ENCODE measurements at places on chromosomes 11 and 22.

GRCh38 chr11:117826190-117826570 lies 1.6 kb upstream of the FXYD2 start:
- ATAC-seq: no peak

DNA sequence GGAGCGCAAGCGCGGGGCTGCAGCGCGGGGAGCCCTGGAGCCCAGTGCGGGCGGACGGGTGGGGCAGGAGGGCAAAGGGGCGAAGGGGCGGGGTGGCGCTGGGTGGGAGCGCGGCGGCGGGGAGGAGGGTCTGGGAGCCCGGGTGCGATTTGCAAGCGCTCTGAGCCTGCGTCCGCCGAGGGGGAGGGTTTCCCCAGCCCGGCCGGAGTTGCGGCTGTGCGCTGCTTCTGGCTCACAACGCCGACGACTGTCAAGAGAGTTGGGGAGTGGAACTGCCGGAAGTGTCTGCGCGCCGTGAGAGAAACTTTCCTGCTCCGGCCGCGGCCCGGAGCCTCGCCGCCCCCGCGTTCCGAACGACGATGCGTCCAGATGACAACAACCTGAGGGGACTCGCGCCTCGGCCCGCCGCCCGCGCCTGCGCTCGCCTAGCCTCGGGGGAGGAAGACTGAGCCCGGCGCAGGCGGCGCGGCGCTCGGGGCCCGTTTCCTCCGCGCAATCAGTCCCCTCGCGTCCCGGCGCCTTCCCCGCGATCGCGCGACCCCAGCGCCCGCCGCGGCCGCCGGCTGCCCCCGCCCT lies at the start of gene ARHGAP42:
Gene ARHGAP42, plus strand, starts transcription at position 235 of the 576 bp plus-strand sequence. CDS start 391 bp downstream, outside the sequence.
- ATAC-seq: peak; percentile 61

DNA sequence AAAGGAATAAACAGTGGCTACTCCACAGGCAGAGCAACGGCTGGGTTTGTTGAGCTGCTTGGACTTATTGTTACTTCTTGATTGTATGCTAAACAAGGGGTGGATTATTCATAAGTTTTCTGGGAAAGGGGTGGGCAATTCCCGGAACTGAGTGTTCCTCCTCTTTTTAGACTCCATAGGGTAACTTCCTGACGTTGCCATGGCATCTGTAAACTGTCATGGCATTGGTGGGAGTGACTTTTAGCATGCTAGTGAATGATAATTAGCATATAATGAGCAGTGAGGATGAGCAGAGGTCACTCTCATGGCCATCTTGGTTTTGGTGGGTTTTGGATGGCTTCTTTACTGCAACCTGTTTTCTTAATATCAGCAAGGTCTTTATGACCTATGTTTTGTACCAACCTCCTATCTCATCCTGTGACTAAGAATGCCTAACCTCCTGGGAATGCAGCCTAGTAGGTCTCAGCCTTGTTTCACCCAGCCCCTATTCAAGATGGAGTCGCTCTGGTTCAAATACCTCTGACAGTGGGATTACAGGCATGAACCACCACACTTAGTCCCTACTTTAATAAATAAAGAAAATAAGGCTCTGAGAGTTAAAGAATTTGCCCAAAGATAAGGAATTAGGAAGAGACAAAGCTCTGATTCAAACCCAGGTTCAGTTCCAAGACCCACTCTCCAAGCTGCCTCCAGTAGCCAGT lies 65.6 kb upstream of the CLMP start:
- ATAC-seq: no peak

- ATAC-seq: peak; percentile 32
Observed at GRCh38 chr11:63490551-63491239, at the start of gene PLAAT5. PLAAT5 (minus strand) TSS chr11:63491167; CDS start chr11:63491034, 133 bp downstream.

GRCh38 chr11:121419836-121420235 lies 32.3 kb upstream of the SORL1 start:
- ATAC-seq: no peak

DNA sequence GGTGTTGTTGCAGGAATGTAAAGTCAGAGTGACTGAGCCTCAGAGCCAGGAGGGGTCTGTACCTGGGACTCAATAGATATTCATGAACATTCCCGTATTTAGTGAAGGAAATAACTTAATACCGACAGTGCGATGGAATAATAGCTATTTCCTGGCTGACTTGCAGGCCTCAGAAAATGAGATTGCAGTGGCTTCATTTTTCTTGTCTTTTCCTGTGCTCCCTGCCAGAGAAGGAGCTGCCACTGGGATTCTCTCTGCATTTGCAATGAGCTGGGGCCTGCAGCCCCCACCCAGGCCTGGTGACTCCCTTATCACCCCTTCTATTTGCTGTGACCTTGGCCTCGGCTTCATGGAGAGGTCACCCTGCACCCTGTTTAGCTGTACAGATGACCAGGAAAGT lies 173.4 kb downstream of the MIAT start:
- no peak for ATAC-seq

DNA sequence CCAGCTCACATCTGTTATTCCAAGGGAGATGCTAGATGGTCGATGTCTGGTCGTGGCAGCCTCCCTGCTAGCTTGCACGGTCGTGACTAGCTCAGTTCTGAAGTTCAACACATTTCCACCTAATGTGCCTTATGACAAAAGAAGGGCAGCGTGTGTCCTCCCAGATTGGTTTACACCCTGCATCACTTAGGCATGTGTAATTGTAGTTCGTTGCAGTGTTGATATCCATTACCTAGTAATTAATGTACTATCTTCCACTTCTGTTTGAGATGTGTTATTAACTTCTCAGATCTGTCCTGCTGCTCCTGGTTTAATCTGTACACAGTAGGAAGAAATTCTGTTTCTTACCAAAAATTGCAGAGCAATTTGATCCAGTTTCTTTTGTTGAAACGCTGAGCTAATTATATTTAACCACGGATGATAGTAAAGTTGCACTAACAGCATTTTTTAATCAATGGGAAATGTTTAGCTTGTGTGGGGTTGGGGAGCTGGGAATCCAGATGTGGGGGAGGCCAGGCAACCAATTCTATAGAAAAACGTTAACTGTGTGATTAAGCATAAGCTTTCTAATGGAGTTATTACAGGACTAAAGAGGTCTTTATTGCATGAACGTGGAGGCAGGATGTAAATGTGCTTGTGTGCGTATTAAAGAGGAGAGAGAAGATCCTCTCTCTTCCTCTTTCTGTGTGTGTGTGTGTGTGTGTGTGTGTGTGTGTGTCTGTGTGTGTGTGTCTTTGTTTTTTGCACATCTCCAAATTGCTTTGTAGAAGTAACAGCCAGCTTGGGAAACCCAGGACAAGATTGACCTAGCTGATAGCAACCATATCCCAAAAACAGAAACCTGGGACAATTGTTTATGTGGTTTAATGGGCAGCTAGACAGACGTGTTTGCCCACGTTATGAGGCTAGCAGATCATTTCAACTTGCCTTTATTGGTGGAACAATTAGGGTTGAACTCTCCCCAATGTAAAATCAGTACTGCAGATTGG lies 145.7 kb upstream of the TTC12 start:
- no peak for ATAC-seq

GRCh38 chr22:27163162-27164137 lies 506.1 kb downstream of the MIAT start:
- ATAC-seq: no peak

DNA sequence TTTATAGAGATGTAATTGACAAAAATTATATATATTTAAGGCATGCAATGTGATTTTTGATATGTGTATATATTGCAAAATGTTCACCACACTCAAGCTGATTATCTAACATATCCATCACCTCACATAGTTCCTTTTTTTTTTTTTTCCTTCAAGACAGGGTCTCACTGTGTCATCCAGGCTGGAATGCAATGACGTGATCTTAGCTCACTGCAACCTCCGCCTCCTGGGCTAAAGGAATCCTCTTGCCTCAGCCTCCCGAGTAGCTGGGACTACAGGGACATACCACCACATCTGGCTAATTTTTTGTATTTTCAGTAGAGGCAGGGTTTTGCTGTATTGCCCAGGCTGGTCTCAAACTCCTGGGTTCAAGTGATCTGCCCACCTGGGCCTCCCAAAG lies 65.1 kb upstream of the SLC35C1 start:
- no peak for ATAC-seq

GRCh38 chr22:29817724-29818123 lies 20.4 kb downstream of the ASCC2 start:
- ATAC-seq: no peak

DNA sequence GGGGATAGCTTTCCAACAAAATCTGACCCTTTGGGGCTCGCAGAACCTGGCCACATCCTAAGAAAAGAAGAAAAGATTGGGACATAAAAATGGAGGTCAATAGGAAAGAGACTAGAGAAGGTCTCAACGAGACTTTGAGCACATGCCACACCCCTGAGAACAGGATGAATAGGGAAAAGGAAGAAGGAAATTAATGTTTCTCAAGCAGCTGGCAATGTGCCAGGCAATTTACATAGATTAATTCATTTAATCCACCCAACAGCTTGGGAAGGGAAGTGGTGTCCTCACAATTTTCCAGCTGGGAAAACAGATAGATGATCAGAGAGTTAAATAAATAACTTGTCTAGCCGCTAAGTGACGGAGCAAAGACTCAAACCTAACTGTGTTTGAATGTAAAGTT lies 50.7 kb downstream of the PAMR1 start:
- no peak for ATAC-seq

- ATAC-seq: no peak
Observed at GRCh38 chr11:132475026-132475425, 1057.3 kb downstream of the OPCML start.

DNA sequence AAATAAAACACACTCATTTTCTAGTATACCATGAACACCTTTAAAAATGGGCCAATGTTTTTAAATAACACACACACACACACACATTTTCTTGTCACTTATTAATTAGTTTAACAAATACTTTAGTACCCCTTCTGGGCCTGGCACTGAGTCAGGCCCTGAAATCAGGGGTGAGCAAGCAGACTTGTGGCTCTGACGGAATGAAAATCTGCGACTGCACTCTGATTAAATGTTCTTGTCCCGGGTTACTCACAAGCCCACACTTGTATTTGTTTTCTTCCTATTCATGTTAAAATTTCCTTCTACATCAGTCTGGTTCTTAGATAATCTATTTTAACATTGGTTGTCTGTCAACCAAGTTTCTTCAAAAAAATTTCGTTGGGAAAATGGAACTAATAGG lies 43.0 kb upstream of the PDGFD start:
- ATAC-seq: no peak

DNA sequence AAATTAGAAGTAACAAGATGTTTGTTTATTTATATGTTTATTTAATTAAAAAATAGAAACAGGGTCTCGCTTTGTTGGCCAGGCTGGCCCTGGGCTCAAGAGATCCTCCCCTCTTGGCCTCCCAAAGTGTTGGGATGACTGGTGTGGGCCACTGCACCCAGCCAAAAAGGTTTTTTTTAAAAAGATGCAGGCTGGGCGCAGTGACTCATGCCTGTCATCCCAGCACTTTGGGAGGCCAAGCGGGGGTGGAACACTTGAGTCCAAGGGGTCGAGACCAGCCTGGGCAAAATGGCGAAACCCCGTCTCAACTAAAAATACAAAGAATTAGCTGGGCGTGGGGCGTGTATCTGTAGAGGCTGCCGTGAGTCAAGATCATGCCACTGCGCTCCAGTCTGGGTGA lies 13.4 kb downstream of the DRD4 start:
- ATAC-seq: no peak

DNA sequence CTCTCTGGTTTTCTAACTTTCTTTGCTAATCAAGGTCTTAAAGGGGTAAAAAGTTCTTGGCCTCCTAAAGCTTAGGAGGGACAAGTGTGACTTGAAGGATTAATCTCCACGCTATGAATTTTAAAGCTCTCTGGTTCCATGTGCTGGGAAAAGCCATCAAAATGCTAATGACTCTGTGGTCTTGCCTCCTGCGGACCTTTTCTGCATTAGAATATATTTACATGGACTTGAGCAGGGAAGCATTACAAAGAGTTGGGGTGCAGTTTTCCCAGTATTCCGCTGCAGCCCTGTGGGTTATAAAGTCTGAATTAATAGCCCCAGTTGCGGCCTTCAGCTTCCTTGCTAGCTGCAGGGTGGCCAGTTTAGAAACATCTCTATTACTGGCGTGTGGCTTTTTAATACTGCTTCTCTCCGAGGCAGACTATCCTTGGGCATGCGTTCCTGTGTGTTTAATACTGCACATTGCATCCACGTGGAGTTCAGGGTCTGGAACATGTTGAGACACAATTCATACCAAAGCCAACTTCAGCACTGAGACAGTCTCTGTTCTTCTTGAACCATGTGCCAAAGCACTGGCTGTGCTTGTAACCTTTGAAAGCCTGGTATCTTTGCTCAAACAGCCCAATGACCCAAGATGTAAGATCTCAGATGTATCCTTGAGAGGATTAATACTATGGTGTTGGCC lies 27.3 kb downstream of the TSPAN18 start:
- ATAC-seq: no peak

- no peak for ATAC-seq
Observed at GRCh38 chr11:64101461-64101860, 64.5 kb downstream of the MACROD1 start.

GRCh38 chr11:111982019-111982464 lies 43.2 kb upstream of the DLAT start:
- peak; percentile 81 for ATAC-seq

- no peak for ATAC-seq
Observed at GRCh38 chr11:72840780-72841179, 26.6 kb downstream of the ATG16L2 start.

DNA sequence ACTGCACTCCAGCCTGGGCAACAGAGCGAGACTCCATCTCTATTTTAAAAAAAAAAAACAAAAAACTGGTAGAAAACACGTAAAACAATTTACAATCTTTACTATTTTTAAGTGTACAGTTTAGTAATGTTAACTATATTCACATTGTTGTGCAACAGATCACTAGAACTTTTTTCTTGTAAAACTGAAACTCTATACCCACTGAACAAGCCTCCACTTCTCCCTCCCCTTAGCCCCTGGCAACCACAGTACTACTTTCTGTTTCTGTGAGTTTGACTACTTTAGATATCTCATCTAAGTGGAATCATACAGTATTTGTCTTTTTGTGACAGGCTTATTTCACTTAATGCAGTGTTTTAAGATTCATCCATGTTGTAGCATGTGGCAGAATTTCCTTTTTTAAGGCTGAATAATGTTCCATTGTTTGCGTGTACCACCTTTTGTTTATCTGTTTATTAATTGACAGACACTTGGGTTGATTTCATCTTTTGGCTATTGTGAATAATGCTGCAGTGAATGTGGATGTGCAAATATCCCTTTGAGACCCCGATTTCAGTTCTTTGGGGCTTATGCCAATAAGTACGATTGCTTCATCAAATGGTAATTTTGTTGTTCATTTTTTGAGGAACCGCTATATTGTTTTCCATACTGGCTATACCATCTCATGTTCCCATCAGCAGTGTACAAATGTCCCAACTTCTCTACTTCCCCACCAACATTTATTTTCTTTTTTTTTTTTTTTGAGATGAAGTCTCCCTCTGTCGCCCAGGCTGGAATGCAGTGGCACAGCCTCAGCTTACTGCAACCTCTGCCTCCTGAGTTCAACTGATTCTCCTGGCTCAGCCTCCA lies 11.0 kb downstream of the DDB2 start:
- ATAC-seq: no peak

DNA sequence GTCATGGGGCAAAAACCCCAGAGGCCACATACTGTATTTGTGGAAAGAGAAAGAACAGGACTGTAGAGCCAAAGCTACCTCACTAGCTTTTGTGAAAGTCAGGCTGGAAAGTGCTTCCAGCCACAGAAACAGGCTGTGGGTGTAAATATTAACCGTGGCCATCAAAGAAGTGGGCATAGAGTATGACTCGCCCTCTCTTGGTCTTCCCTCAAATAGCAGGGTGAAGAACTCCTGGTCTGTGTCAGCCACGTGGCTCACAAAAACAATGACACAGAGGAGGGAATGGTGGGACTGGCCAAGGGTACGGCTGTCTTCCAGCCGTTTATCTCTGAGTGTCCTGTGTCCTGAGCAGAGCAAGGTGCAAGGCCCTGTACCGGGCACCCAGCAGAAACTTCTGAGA lies 37.6 kb upstream of the UBASH3B start:
- ATAC-seq: no peak

- ATAC-seq: no peak
Observed at GRCh38 chr11:67099831-67100324, 19.2 kb upstream of the KDM2A start.

GRCh38 chr22:33018232-33018864 lies 39.8 kb downstream of the SYN3 start:
- peak; percentile 68 for ATAC-seq
